Hindlimb muscle (tissue), 1 donor: ENCODE measurements at places on chromosomes 3 and 15. TPM values are rescaled to one million over a fixed set of nuclear protein-coding genes. Genes with fewer than 3 reads are reported as not detected.

The MYO5C gene
- polyA plus RNA-seq: 9.4 TPM

DNA sequence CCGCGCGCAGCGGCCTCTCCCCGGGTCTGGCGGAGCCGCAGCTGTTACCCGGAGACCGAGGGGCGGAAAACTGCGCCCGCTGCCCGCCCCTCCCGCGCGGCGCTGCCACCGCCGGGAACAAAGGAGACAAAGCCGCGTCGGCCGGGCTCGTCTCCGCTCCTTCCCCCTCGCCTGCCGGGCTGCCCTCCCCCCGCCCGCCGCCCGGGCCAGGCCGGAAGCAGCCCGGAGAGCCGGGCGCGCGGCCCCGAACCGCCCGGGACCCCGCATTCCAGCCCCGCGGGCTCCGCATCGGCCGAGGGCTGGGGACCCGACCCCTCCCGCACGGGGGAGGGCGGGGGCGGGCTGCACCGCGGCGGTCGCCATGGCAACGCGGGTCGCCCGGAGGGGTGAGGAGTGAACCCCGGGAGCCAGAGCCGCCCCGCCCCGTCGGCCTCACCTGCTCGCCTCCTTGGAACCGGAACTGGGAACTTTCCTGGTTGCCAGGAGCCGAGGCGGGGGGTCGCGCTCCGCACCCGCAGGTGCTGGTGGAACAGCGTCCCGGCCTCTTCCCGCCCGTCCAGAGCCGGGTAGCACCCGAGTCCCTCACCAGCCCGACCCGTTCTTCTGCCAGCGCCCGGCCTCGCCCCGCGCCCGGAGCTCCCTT, 448 bp downstream of the PLXNB1 start:
- peak; percentile 33 for DNase-seq

- DNase-seq: no peak
Observed at GRCh38 chr15:41333026-41333562, 413 bp downstream of the NUSAP1 start.

The C3orf22 gene
- not detected for polyA plus RNA-seq

- DNase-seq: no peak
Observed at GRCh38 chr3:189334064-189334920, 162.5 kb downstream of the TPRG1 start.

DNA sequence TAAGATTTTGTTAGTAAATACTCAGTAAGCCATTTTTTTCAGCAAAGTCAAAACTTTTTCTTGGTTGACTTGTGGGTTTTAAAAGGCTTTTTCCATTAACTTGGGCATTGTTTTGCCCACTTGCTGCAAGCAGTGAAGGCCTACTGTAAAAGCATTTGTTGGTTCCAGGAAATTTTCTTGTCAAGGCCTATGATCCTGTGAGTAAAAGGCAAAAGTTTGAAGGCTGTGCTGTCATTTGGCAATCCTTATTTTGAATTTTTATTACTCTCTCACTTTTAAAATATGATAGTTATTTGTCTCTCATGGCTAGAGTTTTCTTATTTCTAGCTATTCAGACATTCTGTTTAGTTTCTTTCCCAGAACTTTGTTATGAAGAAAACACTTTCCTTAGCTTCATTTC, 13.0 kb downstream of the P2RY12 start:
- no peak for DNase-seq

DNA sequence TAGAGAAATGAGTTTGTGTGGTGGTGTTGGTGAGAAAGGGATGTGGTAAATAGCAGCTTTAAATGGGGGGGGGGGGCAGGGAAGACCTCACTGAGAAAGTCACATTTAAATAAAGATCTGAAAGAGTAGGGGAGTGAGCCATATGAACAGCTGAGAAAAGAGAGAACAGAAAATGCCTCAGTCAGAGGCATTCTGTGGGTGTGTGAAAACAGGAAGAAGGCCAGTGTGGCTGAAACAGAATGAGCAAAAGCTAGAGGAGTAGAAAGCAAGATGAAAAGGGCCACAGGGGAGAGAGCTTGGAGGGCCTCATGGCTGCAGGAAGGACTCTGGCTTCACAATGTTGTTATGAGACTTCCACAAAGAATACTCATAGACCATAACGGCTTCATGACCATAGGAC, 783.3 kb downstream of the ZPLD1 start:
- no peak for DNase-seq

DNA sequence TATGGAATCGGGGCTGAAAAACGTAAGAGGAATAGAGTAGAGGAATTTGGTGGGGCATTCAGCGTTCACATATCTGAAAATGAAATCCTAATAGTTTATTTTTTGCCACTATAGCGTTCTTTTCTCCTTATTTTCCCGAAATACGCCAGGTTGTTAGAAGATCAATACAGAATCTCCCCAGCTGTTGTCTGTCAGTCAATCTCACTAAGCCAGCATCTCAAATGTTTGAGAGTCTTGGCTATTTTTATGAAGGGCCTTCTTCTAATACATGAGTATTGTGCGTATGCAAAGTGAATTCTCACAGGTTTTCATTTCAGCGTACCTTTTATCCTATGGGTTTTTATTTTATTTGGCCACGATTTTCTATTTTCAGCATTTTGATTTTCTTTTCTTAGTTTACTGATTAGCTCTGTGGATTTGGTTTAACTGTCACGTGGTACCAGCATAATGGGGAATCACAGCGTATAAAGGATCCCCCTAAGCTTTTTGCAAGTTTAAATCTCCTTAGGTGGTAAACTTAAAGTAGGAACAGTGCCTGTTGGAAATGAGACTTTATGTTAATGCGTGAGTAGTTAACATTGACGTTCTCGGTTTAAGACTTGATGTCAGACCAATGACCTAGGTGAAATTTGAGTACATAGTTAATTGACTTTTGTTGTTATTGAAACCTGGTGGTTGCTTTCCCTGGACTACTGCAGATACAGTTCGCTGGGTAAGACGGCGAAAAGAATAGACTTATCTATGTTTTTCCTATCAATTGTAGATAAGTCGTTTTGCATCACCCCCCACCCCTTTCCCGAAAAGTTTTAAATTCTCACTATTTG, 1.3 kb downstream of the FXR1 start:
- peak; percentile 8 for DNase-seq

The DUOXA2 gene
- not detected for polyA plus RNA-seq

DNA sequence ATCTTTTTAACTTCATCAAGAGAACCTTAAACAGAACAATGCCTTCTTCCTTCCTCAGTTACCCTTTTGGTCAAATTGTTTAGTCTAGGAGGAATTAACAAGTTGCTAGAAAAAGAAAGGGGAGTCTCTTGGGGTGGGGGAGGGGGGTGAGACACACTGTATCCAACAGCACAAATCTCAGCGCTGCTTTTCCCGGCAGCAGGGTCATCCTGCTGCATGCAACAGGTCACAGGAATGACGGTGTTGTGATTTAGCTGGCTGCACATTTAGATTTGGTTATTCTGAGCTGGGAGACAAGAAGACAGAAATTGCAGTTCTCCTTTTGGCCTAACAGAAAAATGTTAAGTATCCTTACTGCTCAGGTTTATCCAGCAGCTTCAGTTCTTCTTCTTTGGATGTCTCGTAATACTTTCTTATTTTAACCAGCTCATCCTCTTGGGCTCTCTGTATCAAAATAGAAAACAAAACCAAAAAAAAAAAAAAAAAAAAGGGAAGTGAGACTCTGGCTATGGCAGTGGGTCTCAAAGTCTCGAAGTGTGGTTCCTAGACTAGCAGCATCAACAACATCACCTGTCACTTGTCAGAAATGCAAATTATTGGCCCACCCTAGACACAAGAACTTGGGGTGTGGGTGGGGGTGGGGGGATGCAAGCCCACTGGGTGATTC, 190.5 kb downstream of the GREM1 start:
- DNase-seq: no peak

The P2RY14 gene
- 1.5 TPM for polyA plus RNA-seq

DNA sequence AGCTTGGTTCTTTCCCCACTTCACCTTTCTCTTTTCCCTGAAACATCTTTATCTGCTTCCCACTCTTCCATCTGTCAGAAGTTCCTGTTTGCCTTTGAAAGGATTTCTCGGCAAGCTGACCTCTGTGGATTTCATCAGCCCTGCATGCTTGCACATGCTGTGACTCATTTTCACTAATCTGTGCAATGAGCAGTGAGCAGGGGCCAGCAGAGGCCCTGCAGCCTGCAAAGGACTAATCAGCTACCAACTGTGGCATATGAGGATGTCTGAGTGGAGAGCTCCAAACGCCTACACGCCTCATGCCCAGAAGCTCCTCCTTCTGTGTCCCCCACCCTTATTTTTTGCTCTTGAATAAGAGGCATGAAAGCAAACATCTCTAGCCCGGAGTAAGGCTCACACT, 333.0 kb upstream of the SEMA6D start:
- no peak for DNase-seq

The NR2E3 gene
- 9.0 TPM for polyA plus RNA-seq

The EPM2AIP1 gene
- polyA plus RNA-seq: 25.6 TPM

The CPA3 gene
- polyA plus RNA-seq: 1.1 TPM

GRCh38 chr15:48084759-48085590, 35.8 kb upstream of the SLC24A5 start:
- peak; percentile 83 for DNase-seq

DNA sequence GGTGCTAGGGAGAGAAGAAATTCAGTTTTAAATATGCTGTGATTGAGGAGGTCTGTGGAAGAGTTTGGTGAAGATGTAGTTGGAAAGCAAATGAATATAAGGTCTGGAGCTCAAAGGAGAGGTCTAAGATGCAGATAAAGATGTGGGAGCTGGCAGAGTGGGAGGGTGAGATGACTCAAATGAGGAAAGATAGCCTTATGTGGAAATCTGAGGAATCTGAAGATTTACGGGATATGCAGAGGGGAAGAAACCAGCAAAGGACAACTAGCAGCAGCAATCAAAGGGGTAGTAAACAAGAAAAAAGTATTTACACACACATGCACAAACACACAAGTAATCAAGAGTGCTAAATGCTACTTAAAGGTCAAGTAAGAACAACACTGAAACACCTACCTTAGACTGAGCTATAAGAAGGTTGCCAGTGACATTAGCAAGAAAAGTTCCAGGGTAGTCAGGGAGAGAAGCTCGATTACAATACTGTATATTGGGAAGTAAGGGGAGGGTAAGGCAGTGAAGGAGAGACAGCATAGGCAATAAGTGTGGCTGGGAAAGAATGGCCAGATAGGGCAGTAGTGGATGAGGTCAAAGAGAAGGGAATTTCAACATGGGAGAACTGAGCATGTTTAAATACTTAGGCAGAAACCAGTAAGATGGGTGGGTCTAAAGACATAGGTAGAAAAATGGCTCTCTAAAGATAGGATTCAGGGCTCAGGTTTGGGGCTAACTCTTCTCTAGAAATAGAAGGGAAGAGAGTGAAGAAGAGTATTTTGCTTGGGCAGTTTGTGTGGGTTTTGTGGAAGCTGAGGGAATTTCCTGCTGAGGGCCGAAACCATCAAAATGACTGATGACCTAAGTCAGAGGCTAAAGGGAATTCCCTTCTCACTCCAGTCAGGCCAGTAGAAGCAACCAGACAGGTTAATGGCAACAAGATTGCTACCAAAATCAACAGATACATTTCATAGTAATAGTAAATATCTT, 8.9 kb downstream of the CMTM6 start:
- no peak for DNase-seq

- DNase-seq: no peak
Observed at GRCh38 chr3:69020424-69020823, 6.9 kb upstream of the EOGT start.

DNA sequence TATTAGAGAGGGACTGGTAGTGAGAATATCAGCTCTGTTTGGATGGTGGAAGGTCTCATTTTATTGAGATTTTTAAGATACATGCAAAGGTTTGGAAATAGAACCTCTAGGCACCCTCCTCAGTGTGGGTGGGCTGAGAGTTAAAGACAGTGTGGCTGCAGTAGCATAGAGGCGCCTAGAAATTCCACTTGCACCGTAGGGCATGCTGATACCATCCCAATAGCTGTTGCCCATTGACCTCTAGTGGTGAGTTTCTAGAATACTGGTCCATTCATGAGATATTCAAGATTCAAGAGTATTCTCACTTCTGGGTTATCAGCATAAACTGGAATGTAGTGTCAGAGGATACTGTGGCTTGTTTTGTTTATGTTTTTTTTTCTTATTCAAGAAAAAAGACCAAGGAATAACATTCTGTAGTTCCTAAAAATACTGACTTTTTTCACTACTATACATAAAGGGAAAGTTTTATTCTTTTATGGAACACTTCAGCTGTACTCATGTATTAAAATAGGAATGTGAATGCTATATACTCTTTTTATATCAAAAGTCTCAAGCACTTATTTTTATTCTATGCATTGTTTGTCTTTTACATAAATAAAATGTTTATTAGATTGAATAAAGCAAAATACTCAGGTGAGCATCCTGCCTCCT, 87.2 kb downstream of the TGFBR2 start:
- peak; percentile 59 for DNase-seq

GRCh38 chr15:36599620-36600433, 20.4 kb downstream of the CDIN1 start:
- DNase-seq: no peak

- DNase-seq: no peak
Observed at GRCh38 chr3:11706604-11707003, 62.9 kb upstream of the VGLL4 start.

The STRIT1 gene
- 24.2 TPM for polyA plus RNA-seq

The CYP1A2 gene
- not detected for polyA plus RNA-seq

DNA sequence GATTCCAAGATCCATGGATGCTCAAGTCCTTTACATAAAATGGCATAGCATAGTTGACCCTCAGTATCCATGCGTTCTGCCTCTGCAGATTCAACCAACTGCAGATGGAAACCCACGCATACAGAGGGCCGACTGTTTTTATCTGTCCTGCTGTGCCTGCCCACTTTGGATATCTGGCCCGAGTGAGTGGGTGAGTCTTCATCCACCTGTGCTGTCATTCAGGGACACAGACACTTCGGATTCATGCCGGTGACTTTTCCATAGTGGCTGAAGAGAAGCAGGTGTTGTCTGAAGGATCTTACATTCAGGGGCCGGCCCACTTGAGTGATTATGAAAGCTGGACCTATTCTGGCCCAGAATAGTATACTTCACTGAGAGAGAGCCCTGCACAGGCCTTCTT, 85.1 kb downstream of the RYR3 start:
- DNase-seq: no peak

DNA sequence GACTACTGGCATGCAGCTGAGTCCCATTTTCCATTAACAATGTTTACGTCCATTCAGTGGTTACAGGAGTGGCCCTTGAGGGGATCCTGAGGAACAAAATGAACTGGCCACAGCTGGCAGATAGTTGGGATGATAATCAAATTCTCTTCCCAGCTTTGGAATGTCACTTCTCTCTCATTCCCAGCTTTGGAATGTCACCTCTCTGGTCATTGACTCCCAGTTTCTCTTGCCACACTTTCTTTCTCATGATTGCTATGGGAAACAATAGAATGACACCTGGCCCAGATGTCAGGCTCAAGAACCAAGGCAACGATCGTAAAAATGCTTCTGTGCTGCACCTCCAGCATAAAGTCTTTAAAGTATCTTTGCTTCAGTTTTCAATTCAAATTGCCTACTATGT, 34.0 kb downstream of the ATP13A4 start:
- no peak for DNase-seq
